ENCODE measurements at places on chromosomes 7 and 10. TPM values are rescaled to one million over a fixed set of nuclear protein-coding genes. Genes with fewer than 3 reads are reported as not detected.

TAS2R41 gene
- total RNA-seq, result not detected

KCP gene
- total RNA-seq, result not detected

LDB3 gene
- total RNA-seq, result 0.09 TPM

PTF1A gene
- not detected for total RNA-seq

ACTA2 gene
- 10.2 TPM for total RNA-seq

PLXDC2 gene
- total RNA-seq, result not detected

AKR1C4 gene
- total RNA-seq, result not detected

GLCCI1 gene
- total RNA-seq, result 12.3 TPM

GBX1 gene
- total RNA-seq, result 0.16 TPM

STEAP1B gene
- not detected for total RNA-seq

- DNase-seq, result no peak
Measured at GRCh38 chr10:54745436-54745835, 55.6 kb downstream of the PCDH15 start.

- DNase-seq, result no peak
Measured at GRCh38 chr10:118358327-118358726, 16.2 kb upstream of the FAM204A start.

GRCh38 chr7:3879355-3880075 is 578.5 kb downstream of the SDK1 start:
- DNase-seq, result no peak

DNA sequence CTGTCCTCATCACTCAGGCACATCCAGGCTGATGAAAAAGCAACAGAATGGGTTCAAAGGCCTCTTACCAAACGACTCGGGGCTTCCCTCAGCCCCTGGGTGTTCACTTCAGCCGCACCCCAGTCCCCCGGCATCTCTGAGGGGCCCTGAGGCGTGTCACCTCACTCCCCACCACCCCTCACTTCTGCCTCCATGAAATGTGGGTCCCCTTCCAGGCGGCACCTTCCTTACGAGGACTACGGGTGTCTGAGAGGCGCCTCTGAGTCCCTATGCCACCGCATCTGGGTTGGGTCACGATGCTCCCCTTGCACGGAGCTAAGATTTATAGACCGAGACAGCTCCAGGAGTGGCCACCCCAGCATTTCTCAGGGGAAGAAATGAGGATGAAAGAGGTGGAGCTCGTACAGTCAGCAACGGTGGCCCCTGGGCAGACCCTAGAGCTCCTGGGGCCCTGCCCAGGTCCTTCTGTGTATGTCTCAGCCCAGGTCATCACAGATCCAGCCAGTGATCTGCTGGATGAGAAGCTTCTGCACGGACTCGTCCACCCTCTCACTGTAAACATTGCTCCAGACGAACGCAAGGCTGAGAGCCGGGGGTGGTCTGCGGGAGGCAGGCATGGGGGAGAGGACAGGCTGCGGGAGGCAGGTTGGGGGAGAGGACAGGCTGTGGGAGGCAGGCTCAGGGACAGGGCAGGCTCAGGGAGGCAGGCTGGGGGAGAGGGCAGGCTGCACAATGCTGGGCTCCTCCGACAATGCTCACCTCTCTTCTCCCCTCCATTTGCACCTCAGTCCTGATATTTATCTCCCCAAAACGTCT is 408.2 kb downstream of the DNAJB6 start:
- DNase-seq, result no peak

- no peak for DNase-seq
Measured at GRCh38 chr10:60649485-60650377, 128.5 kb upstream of the CDK1 start.

- no peak for DNase-seq
Measured at GRCh38 chr7:83934118-83934734, 260.4 kb downstream of the SEMA3A start.

DNA sequence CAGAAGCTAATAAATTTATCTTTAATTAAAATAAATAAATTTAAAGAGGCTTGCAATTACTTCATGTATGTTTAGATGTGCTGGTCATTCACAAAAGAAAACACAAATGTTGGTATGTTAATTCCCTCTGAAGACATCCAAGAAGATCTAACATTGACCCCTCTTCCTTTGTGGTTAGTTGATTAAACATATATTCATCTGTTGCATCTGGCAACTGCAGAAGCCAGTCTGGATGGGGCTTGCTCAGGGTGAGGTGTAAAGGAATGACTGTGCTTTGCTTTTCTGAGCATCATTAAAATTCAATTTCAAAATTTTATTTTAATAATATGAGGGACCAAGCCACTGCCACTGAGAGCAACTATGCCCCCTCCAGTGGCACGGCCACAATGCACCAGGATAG is 36.4 kb upstream of the FERD3L start:
- no peak for DNase-seq

DNA sequence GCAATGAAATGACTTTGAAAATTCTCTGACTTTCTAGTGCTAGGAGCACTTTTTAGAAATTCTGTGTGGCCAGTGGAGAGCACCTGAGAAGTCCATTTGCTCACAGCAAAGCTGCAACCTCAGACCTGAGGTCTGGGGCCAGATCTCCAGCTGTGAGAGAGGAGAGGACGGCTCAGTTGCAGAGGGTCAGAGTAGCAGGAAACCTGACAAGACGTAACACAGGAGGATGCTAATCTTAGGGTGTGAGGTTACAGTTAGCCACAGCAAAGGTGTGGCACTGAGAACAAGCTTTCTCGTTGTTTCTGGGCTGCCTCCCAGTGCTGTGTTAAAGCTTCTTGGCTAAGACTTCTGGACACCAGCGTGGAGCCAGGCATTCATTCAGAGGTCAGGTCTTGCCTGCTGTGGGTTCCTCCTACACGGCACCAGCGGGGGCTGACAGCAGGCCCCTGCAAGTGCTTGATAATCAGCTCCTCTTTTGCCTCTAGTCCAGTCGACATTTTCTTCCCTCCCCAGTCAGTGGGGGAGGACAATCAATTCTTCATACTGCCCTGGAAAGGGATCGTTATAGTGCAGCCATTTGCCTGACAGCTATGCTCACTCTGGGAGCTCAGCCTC is 435.4 kb upstream of the DPP6 start:
- no peak for DNase-seq

DNA sequence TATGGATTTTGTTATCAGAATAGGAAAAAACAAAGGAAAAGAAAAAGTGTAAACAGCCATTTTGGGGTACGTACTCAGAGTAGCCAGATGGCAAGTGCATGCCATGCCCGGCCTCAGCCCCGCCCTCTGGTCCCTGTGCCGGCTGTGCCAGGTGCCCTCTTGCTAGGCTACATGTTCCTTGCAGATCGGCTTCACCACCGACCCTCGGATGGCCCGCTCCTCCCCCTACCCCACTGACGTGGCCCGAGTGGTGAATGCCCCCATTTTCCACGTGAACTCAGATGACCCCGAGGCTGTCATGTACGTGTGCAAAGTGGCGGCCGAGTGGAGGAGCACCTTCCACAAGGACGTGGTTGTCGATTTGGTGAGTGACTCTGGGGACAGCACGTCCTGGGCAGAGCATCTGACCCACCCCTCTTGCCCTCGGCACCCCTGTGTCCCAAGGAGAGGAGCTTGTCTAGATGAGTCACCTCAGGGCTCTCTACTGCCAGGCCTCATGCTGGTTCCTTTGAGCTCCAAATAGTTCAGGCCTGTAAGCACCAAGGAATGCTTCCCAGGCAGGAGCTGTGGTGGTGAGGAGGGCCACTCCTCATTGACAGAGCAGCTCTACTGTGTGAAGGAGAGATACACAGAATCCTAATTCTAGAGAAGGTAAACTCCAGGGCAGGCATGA is 54.9 kb upstream of the ZMIZ2 start:
- DNase-seq, result no peak

GRCh38 chr10:112938808-112939482 is 11.1 kb upstream of the TCF7L2 start:
- DNase-seq, result no peak

GRCh38 chr7:112262855-112263487 is 56.5 kb downstream of the ZNF277 start:
- no peak for DNase-seq

DNA sequence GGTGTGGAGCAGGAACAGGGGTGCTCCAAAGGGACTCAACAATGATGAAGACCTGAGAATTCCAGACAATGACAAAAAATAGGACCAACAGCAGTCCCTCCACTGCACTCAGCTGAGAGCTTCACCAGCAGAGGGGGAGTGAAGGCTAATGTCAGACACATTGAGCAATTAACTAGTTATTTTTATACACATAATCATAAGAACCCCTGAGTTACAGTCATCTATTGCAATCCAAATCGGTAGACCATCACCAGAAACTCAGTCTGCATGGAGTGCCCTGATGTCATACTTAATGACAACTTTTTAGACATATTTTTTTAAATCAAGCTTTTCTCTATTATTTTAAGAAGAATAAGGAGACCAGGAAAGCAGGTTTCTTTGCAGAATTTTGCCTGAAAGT is 30.6 kb upstream of the IKZF1 start:
- no peak for DNase-seq

DNA sequence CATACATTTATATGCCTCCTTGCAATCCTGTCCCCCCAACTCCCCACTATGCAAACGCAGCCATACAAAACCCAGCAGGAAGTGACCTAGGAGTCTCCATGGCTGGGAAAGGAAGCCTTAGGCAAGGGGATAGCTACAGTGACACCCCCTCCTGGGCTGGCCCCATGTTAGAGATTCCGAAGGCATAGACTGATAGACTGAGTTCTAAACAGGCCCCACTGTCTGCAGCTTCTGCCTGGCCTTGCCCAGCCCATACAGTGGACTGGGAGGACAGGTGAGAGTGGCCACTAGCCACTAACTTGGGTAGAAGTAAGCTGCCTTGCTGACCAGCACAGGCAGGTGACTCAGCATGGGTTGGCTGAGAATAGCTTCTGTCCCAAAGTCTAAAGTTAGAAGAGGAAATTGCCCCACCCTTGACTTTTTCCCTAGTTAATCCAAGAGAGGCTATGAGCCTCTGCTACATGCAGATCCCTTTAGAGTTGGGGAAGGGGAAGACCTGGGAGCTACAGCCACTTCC is 106.3 kb downstream of the C10orf105 start:
- no peak for DNase-seq

- DNase-seq, result no peak
Measured at GRCh38 chr7:8444468-8444769, 11.0 kb downstream of the NXPH1 start.

DNA sequence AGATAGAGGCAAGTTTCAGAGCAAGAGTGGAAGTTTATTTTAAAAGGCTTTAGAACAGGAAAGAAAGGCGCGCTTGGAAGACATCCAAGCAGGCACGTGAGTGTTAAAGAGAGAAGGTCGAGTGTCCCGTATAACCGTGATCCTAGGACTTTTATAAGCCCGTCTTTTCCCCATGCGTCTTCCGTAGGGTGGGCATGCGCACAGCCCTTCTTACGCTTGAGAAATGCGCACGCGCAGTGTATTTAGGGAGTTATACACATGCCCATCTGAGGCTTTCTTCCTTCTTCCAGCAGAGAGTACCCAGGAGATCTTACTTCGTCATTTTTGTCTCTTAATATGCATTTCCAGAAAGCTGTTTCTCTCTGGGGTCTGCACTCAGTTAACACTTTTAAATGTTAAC is 52.4 kb downstream of the CALD1 start:
- DNase-seq, result no peak

DNA sequence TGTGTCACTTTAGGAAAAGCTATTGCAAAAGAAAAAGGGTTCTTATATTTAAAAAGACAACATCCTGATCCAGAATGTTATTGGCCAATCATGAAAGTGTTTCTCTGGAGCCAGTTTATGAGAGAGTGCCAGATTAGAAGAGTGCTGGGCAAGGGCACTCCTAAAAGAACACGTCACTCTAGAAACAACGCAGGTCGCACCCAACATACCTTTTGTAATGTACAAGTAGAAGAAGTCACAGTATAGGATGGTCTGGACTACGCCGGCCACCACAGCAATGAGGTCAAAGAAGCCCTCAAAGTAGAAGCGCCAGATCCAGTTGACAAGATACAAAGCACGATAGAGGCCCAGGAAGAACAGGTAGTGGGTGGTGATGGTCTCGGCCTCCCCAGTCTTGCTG is 18.1 kb upstream of the DAGLB start:
- no peak for DNase-seq

DNA sequence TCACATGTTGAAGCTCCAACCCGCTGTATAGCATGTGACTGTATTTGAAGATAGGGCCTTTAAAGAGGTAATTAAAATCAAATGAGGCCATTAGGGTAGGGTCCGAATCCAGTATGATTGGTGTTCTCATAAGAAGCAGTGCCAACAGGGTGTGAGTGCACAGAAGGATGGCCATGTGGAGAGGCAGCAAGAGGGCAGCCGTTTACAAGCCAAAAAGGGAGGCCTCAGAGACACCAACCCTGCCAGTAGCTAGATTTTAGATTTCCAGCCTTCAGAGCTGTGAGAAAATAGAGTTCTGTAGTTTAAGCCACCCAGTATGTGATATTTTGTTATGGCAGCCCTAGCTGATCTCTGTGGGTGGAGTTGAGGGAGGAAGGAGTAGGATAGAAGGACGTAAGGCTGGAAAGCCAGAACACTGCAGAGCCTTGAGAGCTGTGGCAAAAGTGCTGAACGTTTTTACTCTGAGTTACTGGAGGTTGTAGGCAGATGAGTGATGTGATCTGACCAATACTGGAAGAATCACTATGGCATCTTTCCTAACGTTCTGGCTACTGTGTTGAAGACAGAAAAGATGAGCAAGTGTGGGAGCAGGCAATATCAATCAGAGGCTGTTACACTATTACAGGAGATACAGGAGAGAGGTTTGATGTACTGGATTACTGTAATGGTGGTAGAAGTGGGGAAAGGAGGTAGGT is 334.9 kb downstream of the ELMO1 start:
- peak; percentile 18 for DNase-seq

DNA sequence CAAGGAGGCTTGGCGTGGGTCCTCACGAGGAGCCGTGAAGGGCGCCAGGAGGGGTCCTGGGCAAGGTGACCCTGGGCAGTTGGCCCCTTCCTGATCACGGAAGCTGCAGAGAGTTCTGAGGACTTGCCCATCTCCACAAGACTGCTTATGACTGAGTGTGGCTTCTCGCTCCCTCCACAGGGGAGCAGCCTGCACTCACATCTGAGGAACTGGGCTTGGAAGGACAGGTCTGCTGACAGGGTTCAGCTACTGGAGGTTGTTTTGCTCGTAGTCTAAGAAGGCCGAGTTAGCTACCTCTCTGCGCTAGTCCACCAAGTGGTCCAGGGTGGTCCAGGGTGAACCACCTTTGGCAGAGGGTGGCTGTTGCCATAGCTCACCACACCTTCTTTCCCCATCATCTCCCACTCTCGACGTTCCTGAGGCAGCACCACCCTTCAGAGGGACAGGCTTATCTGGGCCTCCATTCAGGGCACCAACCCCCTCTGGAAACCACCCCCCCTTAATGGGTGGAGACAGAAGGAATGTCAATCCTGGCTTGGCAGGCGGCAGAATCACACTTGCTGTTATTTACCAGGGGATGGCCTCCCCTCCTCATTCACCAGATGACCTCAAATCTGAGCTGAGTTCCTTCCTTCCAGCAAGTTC is 38.2 kb downstream of the FAM53B start:
- DNase-seq, result peak; percentile 36

GRCh38 chr7:155363146-155363539 is 65.5 kb downstream of the INSIG1 start:
- DNase-seq, result no peak

Data from activated CD4-positive, alpha-beta T cell treated with anti-CD3 and anti-CD28 coated beads for 36 hours (primary cell).